ENCODE measurements at places on chromosomes 2 and 18.

DNA sequence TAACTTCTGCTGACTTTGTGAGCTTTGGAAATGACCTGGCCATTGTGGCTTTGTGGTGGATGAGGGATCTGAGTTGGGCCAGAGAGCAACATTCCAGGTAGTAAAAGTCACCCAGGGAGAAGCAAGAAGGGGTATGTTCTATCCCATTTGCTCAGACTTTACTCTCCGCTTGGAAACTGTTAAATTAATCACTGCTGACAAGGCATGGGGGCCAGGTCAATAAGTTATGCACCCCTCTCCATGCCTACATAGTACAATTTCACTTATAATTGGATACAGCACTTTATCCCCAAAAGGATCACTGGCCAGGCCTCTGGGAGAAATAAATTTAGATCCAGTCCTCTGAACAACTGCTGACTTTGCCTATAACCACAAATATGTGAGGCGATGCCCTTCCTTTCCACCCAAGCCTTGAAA, 92.1 kb downstream of the RPRM start:
- DNase-seq = peak; percentile 31

GRCh38 chr2:96464651-96465050, 40.5 kb downstream of the NEURL3 start:
- DNase-seq = no peak

- peak; percentile 54 for DNase-seq
Observed at GRCh38 chr18:26656944-26657536, 108.7 kb upstream of the KCTD1 start.

DNA sequence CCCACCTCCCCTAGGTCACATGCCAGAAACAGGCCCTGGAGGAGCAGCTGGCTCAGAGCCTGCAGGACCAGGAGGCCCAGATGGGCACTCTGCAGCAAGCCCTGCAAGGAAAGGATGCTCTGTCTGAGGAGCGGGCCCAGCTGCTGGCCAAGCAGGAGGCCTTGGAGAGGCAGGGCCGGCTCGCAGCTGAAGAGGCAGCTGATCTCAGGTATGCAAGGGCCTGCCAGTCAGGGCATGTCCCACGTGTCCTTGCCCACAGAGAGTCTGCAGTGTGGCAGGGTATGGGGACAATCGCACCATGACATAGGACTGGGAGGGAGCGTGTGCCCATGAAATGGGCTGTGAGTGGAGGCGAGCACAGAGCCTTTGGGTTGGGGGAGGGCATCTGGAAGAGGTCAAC, 39.9 kb downstream of the CROCC2 start:
- DNase-seq = no peak

Data from T1000 (cell line).